Liver (tissue), 10 donors: ENCODE measurements at places on chromosomes 13 and 19.
A peak's percentile ranks its signal among the peaks of the same experiment; 100 is the strongest.

DNA sequence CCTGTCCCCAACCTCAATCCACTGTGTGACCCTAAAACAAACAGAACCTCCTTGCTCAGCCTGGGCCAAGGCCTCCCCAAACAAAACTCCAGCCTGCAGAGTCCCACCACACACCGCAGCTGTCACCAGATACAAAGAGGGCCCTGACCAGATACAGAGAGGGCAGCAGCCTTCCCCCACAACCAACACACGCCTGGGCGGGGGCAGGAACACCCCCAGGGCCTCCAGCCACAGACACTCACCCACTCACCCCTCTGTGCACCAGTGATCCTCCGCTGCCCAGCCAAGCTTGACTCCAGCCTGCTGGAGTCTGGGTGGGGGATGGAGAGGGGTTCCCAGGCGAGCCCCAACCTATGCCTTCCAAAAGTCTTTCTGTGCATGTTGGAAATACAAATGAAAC lies 5.9 kb upstream of the CIRBP start:
- DNase-seq: no peak

DNA sequence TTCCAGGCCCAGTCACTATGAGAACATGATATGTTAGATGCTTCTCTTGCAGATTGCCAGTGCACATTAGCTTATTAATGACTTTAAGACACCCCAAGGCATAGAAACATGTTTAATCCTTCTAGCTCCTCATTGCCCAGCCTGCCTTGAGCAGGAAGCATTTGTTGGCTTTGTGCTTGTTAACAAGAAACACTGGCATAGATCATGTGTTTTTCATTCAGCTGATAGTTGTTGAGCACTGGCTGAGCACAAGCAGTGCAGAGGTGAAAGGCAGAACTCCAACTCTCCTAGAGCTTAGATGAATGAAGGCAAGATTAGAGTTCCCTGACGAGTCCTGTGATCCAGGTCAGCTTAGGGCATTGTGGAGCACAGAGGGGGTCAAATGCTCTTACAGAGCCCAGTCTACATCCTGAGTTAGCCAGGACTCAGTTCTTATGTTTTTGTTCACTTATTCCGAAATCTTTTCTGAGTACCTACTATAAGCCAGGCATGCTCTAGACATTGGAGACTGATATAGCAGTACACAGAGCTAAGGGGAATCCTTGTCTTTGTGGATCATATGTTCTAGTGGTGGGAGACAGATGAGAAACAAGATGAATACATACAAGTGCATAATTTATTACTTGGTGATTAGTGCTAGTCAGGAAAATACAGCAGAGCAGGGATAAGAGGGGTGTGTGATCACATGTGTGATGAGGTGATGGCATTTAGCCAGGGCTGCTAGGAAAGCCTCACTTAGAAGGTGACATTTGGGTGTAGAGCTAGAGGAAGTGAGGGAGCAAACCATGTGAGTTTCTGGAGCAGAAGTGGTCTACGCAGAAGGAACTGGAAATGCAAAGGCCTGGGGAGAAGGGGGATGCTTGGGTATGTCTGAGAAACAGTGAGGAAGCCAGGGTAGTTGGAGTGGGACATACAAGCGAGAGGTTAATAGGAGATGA lies 101.2 kb downstream of the WASF3 start:
- no peak for DNase-seq

GRCh38 chr19:47229676-47230053 lies 1.3 kb downstream of the BBC3 start:
- DNase-seq: peak; percentile 47

- DNase-seq: no peak
Measured at GRCh38 chr13:47409778-47410177, 512.9 kb upstream of the HTR2A start.

GRCh38 chr13:98221234-98221633 lies 44.2 kb upstream of the RNF113B start:
- DNase-seq: no peak

GRCh38 chr13:44629465-44630183 lies 53.5 kb upstream of the TSC22D1 start:
- DNase-seq: no peak

GRCh38 chr13:53324656-53325055 lies 296.0 kb downstream of the OLFM4 start:
- DNase-seq: no peak

DNA sequence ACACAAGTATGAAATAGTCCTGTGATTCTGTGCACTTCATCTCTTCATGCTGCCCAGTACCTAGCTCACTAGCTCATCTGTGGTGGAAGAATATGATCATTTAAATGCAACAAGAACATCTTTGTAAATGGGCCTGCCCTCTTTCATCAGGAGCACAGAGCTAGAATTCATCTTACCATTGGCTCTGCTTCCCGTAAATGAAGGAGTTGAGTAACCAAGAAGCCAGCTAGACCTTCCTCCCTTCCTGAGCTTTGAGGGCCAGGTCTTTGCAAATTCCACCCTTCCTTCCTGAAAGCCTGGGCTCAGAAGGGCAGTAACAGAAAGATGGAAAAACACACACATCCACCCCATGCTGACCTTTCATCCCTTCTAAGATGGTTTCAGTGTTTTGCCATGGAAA lies 82.0 kb downstream of the FRY start:
- DNase-seq: no peak

DNA sequence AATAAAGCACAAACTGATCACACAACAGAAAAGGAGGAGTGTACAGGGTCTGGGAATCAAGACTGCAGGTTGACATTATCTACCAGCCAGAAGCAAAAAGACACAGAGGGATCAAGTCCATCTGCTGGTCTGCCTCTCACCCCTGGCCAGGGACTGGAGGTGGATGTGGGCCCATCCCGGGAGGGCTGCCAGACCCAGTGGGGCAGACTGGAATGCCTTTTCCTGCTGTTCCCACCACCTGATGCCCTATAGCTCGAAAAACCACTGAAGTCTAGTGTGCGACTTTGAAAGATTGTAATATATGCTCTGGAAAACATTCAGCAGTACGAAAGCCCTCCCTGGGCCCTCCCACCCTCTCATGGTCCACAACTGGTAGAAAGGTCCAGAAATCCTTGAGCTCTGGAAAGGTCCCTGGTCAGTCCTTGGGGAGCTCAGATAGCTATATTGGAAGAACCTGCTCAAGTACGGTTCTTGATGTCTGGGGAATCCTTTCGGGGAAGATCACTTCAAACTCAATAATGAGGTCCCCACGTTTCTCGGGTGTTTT lies 2.6 kb downstream of the DNAJB1 start:
- no peak for DNase-seq

DNA sequence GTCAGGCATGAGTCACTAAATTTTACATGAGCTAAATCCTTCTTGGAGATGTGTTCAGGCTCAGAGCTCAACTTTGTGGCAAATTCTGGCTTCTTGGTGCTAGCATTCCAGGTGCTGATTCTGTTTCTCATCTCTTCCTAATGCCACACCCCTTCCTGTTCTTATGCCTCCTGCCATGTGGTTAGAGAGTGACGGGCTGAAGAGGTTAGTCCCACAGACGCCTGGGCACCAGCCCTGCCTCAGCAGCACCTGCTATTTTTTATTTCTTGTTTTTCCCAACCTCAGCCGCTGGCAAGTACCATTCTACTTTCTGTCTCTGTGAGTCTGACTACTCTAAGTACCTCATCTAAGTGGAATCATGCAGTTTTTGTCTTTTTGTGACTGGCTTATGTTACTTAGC lies 329.5 kb downstream of the KCNRG start:
- no peak for DNase-seq

- DNase-seq: no peak
Measured at GRCh38 chr19:49551531-49551930, 23.7 kb downstream of the RCN3 start.

DNA sequence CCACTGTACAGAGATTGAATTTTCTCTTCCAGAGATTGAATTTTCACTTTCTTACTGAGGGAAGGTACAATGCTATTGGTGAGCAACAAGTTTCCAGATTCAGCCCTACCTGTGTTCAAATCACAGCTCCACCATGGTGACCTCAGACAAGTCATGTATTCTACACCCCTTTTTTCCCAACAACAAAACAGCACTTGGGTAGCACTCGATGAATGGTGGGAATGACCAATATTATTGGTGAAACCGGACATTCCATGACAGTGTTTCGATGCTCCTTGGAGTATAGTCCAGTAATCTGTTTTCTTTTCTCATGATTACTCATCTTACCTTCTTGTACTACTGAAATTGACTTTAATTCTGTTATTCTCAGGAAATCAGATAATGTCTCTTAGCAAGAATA lies 266.2 kb upstream of the SOX21 start:
- no peak for DNase-seq

DNA sequence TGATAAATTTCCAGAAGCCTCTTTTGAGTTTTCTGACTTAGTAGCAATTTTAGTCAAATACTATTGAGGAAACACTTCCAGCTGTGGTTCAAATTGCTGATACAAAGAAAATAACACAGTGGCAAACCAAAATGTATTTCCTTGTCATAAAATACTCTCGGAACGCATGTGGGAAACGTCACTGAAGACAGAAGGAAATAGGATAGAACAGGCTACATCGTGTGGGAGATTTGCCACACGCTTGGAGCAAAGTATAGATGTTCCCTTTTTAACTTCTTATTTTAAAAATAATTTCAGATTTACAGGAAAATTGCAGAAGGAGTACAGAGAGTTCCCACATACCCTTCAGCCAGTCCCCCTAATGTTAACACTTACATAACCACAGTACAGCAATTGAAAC lies 88.8 kb downstream of the ING1 start:
- DNase-seq: no peak

- DNase-seq: no peak
Measured at GRCh38 chr13:69585656-69586055, 522.0 kb upstream of the ATXN8OS start.

DNA sequence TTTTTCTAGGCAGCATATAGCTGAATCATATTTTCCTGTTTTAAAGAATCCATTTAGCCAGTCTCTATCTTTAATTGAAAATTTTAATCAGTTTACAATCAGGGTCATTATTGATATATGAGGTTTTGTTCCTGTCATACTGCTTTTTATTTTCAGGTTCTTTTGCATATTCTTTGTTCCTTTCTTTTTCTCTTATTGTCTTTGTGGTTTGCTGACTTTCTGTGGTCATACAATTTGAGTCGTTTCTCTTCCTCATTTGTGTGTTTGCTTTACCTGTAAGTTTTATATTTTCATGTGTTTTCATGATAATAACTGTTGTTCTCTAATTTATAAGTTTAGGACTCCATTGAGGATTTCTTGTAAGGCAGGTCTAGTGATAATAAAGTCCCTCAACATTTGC lies 812.6 kb downstream of the DACH1 start:
- no peak for DNase-seq

DNA sequence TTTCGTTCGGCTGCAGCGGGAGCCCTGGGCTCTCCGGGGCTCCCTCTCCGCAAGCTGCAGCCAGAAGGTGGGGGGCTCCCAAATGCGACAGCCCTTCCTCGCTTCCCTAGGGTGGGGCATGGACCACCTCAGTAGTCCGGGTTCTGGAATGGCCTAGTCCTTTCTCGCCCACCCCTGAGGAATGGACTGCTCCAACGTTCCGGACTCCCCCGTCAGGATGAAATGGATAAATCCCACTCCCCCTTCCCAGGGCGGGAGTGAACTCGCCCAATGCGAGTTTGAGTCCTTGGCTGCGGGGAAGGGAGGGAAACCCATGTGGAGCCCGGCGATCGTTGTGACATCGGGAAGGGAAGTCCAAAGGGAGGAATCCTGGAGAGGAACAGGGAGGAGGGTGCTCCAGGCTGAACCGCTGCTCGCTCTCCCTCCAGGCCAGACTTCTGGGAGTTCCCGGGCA lies 5.5 kb downstream of the HRC start:
- DNase-seq: peak; percentile 70

DNA sequence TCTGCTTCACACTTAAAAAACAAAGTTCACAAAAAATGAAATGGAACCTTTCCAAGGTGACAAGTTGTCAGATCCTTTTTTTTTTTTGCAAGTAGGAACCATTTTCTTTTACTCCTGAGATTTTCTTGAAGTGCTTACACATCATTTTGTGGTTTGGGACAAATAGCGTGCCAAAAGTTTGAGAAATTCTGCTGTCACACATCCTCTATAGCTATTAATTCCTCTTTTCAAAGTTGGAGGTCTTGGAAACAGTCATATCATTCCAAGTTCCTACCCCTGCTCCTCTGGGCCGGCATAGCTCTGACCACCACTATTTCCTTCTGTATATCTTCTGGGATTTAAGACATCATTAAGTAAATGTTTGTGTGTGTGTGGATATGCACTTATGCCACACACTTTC lies 421.6 kb upstream of the SLC10A2 start:
- no peak for DNase-seq

DNA sequence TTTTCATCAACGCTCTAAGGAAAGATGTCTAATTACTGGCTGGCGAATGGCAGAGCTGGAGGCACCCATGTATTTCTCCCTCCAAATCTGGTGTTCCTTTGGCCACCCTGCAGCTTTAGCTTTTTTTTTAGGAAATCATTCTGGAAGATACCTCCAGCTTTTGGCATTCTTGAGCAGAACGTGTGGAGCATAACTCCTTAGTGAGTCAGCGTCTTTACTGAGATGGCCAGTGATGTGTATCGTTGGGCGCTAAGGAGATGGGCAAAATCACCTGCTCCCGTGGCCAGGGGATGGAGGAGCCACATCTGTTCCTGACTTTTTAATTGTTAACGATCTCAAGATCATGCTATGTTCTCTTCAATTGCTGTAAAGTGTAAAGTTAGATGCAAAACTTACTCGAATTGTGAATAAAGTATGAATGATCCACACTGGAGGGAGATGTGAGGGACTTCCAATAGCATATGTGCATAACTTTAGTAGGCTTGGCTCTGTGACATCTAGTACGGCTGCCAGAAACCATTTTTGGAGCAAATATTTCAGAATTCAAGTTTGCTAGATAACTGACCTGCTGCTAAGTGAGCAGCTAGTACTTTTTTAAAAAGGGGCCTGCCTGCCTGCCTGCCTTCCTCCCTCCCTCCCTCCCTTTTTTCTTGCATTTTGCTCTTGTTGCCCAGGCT lies 24.4 kb upstream of the C1QTNF9 start:
- no peak for DNase-seq

GRCh38 chr13:29906432-29907011 lies 56.1 kb upstream of the UBL3 start:
- DNase-seq: no peak

DNA sequence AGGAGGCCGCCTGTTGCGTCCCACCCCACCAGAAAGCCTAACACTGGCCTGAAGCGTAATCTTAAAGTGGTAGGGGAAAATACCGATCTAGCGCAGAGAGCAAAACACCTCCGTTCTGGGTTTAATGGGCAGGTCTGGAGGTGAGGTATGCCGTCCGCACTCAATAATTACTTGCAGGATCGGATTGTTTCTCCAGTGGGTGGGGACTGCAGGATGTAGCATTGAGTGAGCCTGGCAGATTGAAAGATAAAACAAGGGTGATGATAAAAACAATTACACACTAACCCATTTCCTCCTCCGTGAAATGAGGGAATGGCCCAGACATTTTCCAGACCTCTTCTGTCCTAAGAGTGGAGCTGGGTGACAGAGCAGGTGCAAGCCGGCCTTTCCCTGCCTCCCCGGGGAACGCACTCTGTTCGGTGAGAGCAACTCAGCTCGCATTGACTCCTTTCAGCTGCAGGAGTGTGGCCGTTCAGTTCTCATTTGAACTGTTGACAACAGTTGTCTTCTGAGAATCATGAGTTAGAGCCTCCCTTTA lies 110.2 kb upstream of the DOCK9 start:
- DNase-seq: no peak
